ENCODE measurements at places on chromosomes 3 and 15. TPM values are rescaled to one million over a fixed set of nuclear protein-coding genes. Genes with fewer than 3 reads are reported as not detected.

DNA sequence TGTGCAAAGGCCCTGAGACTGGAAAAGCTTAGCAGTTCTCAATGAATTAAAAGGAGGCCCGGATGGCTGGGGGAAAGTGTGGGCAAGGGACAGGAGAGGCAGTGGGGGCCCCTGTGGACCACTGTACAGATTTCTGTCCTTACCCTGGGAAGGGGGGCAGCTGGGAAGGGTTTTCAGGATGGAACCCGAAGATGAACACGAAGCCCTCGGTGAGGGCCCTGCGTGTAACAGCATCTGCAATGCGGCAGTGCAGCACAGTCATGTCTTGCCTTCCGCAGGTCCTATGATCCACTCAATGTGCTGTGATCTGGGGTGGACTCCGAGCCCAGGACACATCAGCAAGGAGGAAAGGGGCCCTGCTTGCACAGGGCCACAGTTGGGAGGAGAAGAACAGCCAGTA lies 7.9 kb upstream of the ATP2B2 start:
- DNase-seq: no peak

The ARID3B gene
- total RNA-seq: 13.3 TPM

The MEX3B gene
- 9.0 TPM for total RNA-seq

- DNase-seq: no peak
These were observed 99.1 kb upstream of the SLC6A11 start for GRCh38 chr3:10716964-10717363.

The BHLHE40 gene
- total RNA-seq: 52.2 TPM

DNA sequence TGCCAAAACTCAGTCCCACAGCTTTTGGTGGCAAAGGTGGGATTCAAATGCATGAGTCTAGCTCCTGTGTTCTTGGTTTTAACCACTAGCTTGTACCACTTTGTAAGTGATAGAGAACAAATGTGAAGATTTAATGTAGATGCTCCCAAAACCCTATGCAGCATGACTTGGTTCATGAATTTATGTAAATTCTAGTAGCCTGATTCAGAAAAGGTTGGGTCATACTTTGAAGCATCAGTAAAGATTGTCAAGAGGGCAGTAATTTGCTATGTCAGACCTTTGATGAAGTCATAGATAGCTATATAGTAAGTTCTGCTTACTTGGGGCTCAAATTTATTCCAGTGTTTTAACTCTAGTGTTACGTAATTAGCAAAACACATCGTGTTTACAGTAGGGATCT lies 75.6 kb downstream of the VPS8 start:
- DNase-seq: no peak

The SCN11A gene
- not detected for total RNA-seq

DNA sequence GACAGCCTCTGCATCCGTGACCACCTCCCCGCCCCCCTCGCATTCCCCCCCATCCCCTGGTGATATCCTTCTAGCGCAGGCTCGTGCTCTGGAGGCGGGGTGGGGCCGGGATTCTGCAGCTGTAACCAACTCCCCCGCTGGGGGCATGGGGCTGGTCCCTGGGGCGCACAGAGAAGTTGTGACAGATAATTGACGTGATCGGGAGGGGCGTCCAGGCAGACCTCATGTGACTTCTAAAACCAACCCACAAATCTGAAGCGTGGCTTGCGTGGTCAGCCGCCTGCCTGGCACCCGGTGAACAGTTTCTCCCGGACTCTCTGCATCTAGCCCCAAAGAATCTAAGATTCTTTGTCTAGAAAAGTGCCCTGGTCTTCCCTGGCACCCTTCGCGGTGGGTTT lies 100.6 kb upstream of the IGF1R start:
- no peak for DNase-seq

DNA sequence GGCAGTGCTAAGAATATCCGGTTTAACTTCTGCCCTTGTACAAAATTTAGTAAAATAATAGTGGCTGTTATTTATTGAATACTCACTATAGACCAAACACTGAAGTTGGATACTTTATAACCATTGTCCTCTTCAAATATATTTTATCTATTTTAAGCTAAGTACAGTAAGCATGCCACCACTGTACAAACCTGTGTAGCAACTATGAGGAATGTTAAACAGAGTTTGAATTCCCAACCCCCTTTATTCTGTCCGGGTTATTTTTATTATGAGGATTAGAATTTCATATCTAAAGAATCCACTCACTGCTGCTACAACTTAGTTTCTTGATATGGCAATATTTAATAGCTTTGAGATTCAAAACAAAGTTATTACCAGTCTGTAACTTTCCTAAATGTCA lies 203.5 kb upstream of the RBMS3 start:
- no peak for DNase-seq
